Activated CD4-positive, CD25-positive, alpha-beta regulatory T cell treated with anti-CD3 and anti-CD28 coated beads, Interleukin-2, amount 50 U/mL, for 16 hours (primary cell): ENCODE measurements at places on chromosomes 6 and 20.

DNA sequence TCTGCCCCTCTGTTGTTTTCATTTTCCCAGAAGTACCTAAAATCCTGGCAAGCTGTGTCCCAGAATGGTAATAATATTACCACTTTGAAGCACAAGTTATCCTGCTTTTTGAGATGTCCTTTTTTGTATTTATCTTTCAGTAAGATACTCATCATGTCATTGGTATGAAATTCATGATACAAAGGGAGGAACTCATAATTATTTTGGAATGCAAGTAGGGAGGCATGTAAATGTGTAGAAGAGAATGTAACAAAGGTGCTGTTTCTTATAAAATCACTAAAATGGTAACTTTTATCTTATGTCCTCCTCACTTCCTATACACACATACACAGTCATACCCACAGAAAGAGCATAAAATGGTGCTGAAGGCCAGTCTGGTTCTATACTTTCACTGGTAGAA lies 109.9 kb downstream of the CD2AP start:
- no peak for DNase-seq

- DNase-seq = no peak
Observed at GRCh38 chr6:165922309-165922794, 245.3 kb downstream of the TBXT start.

DNA sequence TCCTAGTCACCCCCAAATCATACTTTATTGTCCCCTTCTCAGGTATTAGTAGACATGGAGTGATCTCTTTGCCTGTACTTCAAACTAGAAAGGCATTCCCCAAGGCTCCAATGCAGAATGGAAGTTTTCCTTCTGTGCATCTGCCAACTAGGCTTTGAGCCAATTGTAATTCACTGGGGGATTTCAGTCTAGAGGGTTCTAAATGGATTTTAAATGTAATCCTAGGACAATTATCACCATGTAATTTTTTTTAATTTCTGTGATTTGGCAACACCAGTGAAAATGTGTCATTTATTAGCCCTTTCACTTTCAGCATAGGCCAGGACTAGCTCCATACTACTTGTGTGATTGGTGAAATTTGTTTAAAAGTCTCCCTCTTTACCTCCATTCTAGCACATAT lies 557.6 kb upstream of the MARCKS start:
- DNase-seq = no peak

- DNase-seq = no peak
Observed at GRCh38 chr6:156881687-156882629, 104.8 kb downstream of the ARID1B start.

DNA sequence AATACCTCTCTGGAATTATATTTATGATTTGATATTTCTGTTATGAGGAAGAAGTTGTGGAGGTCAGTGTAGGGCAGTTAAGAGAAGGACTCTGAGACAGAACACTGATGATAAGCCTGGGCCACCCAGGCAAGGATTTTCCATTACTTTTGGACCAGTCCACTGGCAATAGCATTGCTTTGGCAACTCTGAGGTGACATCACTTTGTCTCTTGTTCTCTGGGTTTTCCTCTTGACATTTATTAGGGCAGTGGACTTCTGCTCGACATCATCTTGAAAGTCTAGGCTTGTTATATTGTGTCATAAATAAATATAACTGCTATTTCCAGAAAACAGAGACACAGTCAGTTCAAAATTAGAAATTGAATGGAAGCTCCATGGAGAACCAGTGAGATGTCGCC lies 268.0 kb downstream of the SMOC2 start:
- no peak for DNase-seq

DNA sequence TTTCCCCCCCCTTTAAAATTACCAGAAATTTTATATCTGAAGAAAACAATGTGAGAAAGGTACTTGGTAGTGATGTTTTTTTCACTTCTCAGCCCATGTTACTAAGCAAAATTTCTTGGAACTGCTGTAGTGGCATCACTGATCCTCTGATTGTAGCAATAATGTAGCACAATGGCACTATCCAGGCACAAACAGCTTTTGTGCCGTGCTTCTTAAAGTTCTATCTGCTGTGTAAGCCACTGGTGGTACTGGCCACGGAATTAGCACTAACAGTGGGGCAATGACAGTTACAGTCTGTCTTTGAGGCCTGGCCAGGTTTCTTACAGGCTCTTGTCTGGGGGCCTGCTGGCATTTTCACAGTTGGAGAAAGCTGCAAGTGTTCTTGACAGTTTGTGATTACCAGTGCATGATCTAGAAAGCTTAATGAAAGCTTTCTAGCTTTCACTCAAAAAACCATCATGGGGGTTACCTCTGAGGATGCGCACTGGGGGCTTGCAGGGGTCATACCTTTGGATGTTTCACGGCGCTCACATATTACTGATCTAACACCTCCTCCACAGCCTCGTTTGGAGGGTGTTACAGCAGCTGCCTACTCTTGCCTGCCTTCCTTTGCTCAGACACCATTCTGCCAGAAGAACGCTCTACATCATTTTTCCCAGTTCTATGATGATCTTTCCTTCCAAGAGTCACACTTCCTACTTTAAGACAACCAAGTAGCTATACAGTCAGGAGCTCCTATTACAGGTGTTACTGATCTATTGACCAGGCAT lies 58.4 kb upstream of the ARMH2 start:
- DNase-seq = no peak

GRCh38 chr20:49891476-49892110 lies 23.7 kb downstream of the SPATA2 start:
- no peak for DNase-seq

GRCh38 chr6:47308552-47309290 lies 984 bp downstream of the TNFRSF21 start:
- no peak for DNase-seq

DNA sequence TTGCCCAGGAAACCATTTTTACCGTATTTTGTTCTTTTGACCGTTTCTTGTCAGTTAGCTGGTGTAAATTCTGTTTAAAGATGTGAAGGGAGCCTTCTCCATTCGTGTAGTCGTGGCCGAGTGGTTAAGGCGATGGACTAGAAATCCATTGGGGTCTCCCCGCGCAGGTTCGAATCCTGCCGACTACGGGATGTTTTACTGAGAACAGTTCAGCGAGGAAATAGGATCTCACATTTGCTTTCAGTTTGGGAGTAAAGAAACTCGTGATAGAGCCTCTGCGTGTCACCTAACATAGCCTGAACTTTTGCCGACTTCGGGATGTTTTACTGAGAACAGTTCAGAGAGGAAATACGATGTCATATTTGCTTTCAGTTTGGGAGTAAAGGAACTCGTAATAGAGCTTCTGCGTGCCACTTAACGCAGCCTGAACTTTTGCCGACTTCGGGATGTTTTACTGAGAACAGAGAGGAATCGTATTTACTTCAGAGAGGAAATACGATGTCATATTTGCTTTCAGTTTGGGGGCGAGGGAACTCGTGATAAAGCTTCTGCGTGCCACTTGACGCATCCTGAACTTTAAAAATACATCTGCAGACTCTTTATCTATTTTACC lies 5.9 kb upstream of the ZNF184 start:
- DNase-seq = peak; percentile 81

DNA sequence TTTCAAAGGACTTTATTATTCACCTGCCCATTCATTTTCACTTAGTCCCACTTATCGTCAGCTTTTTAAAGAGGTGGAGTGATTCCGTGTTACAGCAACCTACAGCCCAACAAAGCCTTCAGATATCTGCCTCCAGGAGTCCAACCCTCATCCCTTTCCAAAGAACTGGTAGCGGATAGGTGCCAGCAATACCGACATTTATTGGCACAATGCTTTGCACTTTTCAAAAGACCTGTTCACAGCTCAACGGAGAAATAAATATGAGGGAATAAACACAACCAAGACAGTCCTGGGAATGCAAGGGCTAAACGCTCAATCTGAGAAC lies 819 bp upstream of the MTRF1L start:
- no peak for DNase-seq

GRCh38 chr20:956330-956951 lies 40.3 kb upstream of the ANGPT4 start:
- DNase-seq = peak; percentile 53

GRCh38 chr6:5435449-5435848 lies 174.1 kb downstream of the FARS2 start:
- no peak for DNase-seq

GRCh38 chr6:13431861-13432465 lies 55.4 kb downstream of the GFOD1 start:
- DNase-seq = no peak

- no peak for DNase-seq
Observed at GRCh38 chr6:135228486-135228885, 47.4 kb downstream of the MYB start.

- no peak for DNase-seq
Observed at GRCh38 chr20:52482044-52482443, 290.5 kb upstream of the ZFP64 start.

DNA sequence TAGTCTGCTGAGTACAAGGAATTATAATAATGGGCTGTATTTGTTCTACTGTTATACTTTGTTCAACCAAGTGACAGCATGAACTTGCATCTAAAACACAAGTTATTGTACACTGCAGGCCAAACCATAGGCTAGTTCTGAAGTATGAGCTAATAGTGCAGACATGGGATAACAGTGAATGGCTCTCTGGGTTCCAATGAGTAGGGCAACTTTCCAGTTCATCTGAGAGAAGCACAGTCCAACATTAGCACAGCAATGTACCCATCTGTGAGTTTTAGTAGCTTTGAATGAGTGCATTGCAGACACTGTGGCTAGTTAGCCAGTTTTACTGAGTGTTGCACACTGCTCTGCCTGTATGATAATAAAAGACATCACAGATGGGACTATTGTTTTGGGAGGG lies 56.5 kb upstream of the FUT9 start:
- DNase-seq = no peak

DNA sequence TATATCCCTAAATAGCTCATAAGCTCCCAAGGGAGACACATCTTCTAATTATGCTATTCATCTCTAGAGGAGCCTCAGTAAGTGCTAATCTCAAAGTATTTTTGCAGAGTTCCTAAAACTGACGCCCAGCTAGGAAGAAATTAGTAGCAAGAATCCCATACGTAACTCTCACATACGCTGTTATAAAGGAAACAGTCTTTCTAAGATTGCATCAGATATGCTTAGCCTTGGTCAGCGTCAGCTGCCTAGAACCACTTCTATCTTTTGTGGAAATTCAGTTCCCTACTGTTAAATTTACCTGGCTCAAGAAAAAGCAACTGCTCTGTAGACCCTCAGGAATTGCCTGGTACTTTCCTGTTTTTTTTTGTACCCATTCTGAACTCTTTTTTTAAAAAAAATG lies 13.6 kb downstream of the RIPOR2 start:
- DNase-seq = no peak

- no peak for DNase-seq
Observed at GRCh38 chr6:33874136-33874760, 70.4 kb upstream of the MLN start.

GRCh38 chr6:1395506-1395905 lies 6.1 kb downstream of the FOXF2 start:
- DNase-seq = no peak

DNA sequence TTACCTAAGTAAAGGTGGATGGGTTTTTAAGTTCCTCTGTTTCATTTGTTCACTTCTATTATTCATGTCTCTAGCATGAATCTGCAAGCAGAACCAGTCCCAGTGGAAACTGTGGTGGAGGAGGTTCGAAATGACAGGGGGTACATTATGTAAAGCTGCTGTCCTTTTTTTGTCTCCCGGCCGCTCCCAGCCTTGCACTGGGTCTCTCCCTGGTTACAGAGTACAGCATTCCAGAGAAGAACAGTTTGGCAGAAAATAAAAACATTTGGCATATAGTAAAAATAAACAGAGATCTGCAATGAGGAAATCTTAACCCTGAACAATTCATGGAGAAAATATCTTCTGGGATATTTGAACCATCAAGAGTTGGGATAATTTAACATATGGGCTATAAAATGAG lies 34.6 kb upstream of the TAGAP start:
- DNase-seq = no peak

- DNase-seq = no peak
Observed at GRCh38 chr6:20574355-20574754, 40.1 kb downstream of the CDKAL1 start.

DNA sequence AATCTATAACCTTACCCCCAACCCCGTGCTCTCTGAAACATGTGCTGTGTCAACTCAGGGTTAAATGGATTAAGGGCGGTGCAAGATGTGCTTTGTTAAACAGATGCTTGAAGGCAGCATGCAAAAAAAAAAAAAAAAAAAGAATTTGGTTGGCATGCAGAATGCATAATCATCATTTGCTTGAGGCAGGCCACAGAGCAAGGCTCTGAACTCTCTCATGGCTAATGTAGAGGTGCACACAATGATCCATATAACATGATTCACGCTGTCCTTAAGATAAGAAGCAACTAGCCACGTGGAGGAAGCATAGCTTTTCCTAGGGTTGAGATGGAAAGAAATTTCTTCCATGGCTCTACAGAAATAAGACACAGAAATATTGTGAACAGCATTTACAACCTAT lies 27.6 kb upstream of the RPN2 start:
- DNase-seq = no peak

GRCh38 chr6:148945301-148946021 lies 198.6 kb downstream of the UST start:
- no peak for DNase-seq

DNA sequence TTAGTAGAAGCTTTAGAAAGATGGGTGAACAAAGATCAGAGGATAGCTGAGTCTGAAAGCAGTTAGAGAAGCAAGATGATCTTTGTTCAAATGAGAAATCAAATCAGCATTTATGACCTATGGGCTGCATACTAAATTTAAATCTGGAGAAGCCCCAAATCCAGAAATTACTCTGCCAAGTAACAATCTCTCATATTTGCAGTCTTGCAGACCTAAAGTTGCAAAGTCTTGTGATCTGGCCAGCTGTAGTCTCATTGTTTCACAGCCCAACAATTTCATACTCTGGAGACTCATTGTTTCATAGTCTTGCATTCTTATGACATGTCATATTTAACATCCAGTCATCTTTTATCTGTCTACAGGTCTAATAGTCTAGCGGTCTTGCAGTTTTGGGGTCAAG lies 364.9 kb upstream of the RSPO3 start:
- no peak for DNase-seq

DNA sequence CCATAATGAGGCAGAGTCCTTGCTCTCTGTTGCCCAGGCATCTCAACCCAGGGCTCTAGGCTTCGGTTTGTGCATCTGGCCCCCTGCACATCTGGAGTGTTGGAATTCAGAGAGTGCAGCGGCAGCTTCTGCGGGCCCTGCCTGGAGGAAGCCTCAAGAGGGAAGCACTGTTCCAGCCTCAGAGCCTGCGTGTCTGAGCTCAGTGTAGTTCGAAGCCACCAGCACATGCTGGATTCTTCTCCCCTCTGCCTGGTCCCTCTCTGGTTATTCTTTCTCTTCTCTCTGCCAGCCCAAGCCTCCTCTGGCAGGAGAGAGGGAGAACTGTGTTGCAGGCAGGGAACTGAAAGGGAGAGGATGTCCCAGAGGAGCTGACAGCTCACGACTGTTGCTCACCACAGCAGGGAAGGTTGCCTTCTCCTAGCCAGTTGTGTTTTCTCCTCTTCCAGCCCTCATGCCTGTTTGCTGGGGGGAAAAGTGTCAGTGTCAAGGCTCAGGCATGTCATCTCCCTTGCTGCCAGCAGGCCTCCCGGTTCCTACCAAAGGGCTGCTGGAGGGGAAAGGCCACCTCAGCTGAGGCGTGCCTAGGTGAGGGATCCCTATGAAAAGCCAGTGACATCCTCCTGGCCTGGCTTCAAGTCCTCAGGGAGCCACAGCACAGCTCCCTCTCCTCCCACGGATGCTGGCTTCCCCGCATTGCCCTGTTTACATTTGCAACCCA lies 126.0 kb upstream of the LRFN2 start:
- no peak for DNase-seq

- no peak for DNase-seq
Observed at GRCh38 chr20:40462566-40462965, 226.5 kb downstream of the MAFB start.
